ENCODE measurements at places on chromosomes 7 and 10.

DNA sequence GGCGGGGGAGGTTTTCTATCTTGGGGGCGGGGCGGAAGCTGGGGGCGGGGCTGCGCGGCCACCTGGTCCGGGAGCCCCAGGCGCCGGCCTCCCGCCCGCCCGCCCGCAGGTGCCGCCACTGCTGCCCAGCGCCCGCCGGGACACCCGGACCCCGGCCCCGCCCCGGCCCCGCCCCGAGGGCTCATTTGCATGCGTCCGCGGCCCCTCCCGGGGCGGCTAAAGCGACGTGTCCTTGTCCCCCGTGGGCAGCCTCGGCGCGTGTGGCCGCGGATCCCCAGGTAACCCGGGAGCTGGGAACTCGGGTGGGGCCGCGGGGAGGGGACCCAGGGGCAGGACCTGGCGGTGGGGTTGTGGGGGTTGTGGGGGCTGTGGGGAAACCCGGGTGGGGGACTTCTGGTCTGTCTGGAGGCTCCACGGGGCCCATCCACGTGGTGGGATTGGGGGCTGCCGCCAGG, at the start of gene BHLHA15:
Gene BHLHA15 (plus strand): TSS at position 219 of the 455 bp plus-strand sequence. CDS start 871 bp downstream, outside the sequence.
- no peak for DNase-seq

DNA sequence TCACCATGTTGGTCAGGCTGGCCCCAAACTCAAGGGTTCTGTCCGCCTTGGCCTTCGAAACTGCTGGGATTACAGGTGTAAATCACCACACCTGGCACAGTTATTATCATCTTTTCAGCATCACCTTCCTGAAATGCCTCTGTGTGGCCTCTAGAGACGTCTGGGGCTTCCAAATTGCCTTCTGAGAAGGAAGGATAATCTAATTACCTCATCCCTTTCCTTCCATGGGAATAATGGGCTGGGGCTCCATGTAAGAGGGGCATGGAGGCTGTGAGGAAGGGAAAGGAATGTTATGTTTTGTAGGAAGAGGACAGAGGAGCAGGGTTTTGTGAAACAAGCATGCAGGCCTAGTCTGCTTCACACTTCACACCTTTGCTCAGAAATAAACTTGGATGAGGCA, 22.2 kb upstream of the PODXL start:
- no peak for DNase-seq

GRCh38 chr7:128844777-128845311, 14.6 kb downstream of the FLNC start:
- no peak for DNase-seq

DNA sequence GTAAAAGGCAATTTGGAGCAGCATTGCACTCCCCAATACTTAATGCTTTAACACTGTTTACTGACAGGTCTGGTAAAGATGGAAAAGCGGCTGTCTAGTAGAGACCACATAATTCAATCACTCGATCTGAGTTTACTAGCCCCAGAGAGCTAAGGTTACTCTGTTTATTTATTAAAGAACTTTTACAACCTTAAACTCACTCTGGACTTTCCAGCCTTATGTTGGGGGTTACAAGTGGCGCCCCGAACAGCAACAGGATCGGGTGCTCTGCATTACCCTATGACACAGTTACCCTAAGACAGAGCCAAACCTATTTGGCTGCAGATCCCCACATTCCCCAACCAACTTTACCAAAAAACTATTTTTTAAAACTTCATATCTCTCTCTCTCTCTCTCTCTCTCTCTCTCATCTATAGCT, 43.9 kb downstream of the MRPS24 start:
- no peak for DNase-seq

- peak; percentile 9 for DNase-seq
These were observed 5.2 kb upstream of the UTF1 start for GRCh38 chr10:133224756-133225372.

- DNase-seq: no peak
These were observed 13.9 kb downstream of the BUD31 start for GRCh38 chr7:99422625-99423024.

- peak; percentile 88 for DNase-seq
These were observed 5.2 kb downstream of the GRID1 start for GRCh38 chr10:86361156-86362128.

- peak; percentile 35 for DNase-seq
These were observed 106.9 kb upstream of the RHEB start for GRCh38 chr7:151626422-151627115.

DNA sequence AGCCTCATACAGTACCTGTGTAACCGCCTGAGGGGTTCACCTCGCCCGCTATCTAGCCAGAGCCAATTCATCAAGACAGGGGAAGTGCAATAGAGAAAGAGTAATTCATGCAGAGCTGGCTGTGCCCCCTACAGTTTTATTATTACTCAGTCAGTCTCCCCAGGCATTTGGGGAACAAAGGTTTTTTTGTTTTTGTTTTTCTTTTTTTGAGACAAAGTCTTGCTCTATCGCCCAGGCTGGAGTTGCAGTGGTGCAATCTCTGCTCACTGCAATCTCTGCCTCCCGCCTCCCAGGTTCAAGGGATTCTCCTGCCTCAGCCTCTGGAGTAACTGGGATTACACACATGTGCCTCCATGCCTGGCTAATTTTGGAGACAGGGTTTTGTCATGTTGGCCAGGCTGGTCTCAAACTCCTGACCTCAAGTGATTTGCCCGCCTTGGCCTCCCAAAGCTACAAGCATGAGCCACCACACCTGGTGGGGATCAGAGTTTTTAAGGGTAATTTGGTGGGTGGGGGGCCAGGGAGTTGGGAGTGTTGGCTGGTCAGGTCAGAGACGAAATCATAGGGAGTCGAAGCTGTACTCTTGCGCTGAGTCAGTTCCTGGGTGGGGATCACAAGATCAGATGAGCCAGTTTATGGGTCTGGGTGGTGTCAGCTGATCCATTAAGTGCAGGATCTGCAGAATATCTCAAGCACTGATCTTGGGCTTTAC, 116.5 kb downstream of the MARCHF5 start:
- DNase-seq: peak; percentile 12

- DNase-seq: no peak
These were observed 88.0 kb downstream of the ATXN7L1 start for GRCh38 chr7:105788356-105788755.

DNA sequence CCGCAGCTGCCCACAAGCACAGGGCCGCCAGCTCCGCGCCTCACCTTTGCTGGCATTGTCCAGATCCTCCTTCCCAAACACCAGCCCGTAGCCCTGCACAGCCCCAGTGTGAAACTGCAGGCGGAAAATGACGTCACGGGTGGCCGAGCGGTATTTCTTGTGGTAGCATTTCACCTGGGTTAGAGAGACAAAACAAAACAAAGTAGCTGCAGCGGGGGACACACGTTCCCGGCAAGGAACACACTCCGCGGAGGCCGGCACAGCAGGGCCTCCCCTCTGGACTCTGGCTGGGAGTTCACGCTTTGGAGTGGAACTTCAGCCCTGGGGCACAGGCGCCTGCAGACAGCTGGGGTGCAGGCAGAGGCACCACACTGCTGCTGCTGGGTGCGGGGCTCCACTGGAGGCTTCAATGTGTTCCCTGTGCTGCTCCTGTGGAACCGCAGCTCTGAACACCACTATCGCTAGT, 181.1 kb downstream of the TNS3 start:
- no peak for DNase-seq

DNA sequence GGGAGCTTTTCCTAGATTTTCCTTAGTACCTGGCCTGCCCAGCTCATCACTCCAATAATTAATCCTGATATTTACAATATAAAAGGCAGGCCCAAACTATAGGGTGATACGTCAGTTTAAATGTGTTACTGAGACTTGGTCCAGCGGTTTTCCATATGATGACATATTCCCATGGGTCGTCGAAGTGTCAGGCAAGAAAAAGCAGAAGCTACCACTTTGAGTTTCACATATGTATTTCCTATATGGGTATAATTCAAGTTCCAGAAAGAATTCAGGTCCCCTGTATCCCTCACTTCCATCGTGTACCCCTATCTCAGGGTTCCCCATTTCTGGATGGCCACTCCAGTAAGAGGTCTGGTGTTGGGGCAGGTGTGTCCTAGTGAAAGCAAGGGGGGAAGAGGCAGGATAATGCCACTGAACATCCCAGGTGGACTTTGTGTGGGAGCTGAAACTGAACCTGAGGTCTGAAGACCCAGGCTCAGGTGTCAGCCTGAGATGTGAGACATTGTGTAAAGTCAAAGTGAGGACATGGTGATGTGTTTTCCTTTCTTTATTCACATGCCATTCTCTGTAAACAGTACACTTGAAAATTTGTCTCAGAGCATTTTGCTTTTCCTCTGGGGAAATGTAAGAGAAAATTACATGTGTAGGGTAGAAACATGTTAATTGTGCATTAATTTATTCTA, 167.8 kb downstream of the PLXDC2 start:
- DNase-seq: no peak

DNA sequence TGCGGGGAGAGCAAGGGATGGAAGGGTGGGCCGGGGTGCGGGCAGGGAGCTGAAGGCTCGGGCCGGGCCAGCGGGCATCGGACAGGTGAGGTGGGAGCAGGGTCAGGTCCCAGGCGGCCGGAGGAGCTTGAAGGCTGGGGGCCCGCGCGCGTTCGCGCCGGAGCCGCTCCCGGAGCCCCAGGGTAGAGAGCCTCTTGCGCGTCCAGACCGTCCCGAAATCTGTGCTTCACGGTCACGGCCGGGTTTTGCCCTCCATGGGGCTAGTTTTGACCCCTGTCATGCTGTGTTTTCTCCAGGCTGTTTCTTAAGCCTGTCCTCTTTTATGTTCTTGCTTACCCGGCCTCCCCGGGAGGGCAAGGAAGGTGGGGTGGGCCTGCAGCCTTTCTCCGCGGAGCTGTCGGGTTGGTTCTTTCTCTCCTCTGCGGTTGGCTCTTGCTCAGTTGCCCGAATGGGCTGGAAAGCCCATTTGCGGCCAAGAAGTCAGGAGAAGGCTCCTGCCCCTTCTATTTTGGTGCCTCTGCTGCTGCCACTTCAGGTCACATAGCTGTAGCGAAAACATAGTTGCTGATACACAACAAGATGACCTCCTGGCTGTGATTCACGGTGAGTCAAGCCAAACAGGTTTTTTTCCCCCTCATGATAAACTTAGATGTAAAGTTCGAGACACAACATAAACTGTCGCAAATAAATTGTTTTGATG, 650 bp downstream of the UBE2D1 start:
- peak; percentile 39 for DNase-seq

DNA sequence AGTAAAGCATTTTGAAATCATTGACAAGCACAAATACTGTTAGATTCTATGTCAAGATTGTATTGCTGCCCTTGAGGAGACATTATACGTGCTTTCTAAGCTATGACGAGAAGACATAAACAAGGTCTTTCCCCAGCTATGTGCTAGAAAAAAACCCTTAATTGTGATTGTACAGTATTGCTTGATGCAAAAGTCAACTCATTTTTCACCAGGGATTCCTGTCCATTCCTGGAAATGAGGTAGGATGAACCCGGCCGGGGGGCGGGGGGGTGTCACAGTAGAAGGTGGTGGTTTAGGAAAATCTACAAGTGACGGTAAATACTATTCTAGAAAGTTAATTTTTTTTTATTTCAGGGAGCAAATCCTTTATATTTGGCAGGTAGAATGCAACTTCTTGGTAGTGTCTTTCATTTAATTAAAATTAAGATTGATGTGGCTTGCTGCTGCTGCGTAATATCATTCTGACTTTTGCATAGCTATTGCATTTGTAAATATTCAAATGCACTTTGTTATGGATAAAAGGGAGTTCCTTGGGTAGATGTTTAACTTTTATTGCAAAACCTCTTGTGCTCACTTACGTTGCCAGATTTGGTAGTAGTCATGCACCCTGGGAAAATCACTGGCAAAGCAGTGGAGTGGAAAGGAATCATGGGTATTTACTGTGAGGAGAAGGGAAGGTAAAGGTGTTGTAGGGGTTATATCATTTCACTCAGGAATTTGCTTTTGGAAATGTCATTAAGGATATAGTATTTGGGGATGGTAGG, 164.4 kb upstream of the PRPS1L1 start:
- DNase-seq: no peak

DNA sequence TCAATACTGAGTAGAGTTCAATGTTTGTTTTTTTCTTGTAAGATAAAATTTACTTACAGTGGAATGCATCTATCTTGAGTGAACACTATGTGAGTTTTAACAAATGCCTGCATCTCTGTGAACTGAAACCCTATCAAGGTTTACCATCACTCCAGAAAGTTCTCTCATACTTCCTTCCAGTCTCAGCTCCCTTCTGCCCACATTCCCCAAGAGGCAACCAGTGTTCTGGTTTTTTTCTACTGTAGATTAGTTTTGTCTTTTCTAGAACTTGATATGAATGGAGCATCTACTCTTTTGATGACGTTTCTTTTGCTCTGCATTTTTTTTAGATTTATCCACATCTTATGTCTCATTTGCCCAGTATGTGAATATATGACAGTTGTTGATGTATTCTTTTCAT, 17.1 kb downstream of the WIPI2 start:
- no peak for DNase-seq

DNA sequence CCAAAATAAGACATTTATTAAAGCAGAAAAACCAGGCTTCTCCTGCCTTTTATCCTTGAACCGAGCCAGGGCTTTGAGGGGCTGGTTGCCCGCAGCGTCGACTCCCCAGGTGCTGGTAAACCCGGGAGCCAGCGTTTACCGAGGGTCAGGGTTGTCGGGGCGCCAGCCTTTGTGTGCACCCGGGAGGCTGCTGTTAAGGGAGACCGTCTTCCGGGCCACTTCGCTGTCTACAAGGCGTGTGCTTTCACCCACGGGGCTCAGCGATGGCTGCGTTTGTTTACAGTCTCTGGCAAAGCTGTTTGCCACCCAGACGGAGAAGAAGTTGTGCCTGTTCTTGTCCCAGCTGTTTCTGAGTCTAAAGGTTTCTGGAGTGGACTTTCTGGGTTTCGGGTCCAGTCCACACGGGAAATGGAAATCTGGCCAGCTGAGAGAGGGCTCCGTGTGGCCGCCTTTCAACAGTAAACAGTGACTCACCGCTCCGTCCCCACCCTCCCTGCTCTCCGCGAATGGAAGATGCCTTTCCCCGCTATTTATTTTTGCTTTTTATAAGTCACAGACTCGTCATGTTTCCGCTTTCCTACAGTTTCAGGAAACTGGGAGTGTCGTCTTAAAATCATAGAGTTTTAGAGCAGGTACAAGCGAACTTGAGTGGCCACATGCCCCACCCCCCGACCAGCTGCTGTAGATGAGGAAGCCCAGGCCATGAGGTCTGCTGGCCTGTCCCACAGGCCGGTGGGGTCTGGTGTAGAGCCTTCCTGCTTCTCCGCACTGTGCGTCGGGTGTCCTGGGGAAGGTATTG, 2.2 kb downstream of the MAFK start:
- peak; percentile 49 for DNase-seq

- DNase-seq: no peak
These were observed 56.6 kb downstream of the CLRN3 start for GRCh38 chr10:127836176-127836575.

GRCh38 chr7:24652251-24652939, 79.1 kb downstream of the PALS2 start:
- DNase-seq: no peak

GRCh38 chr10:126102636-126103035, 206.3 kb downstream of the FANK1 start:
- DNase-seq: no peak

GRCh38 chr7:2017914-2018568, 214.7 kb downstream of the MAD1L1 start:
- DNase-seq: no peak

GRCh38 chr10:60230892-60231291, 158.8 kb downstream of the ANK3 start:
- DNase-seq: no peak

DNA sequence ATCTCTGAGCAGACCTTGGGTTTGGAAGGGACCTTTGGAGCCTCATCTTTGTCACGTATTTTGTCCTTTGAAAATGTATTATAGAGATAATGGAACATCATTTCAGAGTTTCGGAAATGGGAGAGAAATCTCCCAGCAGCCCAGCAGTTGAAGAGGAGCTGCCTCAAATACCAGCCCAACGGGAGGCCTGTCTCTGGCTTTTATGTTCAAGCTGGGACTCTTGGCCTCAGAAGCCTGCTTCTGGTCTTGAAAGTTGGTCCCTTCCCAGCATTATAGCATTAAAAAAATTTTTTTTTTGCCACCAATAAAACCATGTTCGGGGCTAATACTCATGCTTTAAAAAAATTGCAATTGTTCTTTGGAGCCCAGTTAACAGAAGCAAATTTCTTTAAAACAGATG, 73.4 kb upstream of the CTBP2 start:
- no peak for DNase-seq
